ENCODE measurements at places on chromosomes 2 and 18.
A peak's percentile ranks its signal among the peaks of the same experiment; 100 is the strongest.

- no peak for DNase-seq
These were observed 470.7 kb upstream of the ZEB2 start for GRCh38 chr2:144990661-144991060.

- no peak for DNase-seq
These were observed 63.2 kb downstream of the ZEB2 start for GRCh38 chr2:144456680-144457079.

DNA sequence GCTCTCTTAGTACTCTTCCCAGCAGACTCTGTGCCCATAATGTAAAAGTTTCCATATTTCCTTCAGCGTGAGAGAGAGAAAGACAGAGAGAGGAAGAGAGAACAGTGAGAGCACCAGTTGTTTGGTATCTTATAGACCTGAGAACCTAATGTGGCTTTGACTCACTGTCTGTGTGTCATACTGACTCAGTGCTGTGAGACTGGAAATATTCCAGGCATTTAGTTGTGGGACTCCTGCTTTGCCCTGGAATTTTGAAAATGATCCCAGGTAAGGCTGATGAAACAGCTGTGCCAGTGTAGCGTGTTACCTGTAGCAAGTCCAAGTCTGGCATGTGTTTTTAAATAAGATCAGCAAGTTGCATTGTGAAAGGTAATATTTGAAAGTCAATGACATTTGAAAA is 87.9 kb upstream of the KCNH7 start:
- DNase-seq, result no peak

DNA sequence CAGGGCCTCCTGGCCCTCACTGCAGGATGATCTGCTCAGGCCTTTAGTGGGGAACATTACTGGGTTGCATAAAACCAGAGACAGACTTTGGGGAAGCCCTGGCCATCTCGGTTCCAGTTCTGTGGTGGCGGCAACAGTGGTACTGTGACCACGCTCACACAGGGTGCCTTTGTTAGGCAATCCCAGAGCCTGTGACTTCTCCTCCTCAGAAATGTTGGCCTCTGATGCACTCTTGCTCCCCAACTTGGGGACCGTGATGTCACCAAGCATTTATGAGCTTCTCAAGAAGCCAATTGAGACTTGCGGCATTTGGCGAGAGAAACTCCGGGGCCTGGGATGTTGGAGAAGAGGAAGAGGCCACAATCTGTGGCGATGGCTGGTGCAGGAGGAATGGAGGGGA is 80.9 kb upstream of the PKDCC start:
- no peak for DNase-seq

- peak; percentile 39 for DNase-seq
These were observed 743 bp downstream of the XPO1 start for GRCh38 chr2:61537277-61537949.

DNA sequence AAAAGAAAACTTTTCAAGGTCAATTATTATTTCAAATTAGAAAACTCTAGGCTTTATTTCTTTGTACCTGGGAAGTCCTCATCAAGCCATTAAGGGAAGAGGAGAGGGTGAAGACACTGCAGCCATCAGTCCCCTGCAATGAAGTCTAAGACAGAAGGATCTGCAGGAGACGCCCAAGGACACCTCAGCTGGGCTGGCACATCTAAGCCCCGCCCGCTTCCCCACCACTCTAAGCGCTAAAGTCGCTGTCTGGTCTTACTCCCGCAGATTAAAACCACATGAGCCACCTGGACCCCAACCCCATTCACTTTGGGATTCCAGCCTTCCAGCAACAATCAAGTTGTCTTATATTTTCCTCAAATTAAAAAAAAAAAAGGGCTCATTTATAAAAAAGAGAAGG is 104.4 kb downstream of the AFF3 start:
- no peak for DNase-seq

DNA sequence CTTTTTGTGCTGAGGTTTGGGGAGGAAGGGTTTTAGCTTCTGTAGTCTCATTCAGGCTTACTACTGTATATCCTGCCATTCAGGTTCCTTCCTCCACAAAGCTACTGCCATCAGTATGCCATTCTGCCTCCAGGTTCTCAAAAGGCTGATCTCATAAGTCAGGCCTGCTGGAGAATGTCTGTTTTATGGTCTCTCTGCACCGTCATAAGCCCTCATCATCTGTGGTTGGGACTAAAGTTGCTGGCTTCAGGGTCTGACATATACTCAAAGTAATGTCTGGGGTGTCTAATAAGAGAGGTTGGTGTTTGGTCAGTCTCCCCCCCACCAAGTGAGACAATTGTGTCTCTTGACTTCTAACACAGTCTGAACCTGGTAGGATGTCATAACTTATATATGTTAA is 36.2 kb upstream of the CCBE1 start:
- no peak for DNase-seq

DNA sequence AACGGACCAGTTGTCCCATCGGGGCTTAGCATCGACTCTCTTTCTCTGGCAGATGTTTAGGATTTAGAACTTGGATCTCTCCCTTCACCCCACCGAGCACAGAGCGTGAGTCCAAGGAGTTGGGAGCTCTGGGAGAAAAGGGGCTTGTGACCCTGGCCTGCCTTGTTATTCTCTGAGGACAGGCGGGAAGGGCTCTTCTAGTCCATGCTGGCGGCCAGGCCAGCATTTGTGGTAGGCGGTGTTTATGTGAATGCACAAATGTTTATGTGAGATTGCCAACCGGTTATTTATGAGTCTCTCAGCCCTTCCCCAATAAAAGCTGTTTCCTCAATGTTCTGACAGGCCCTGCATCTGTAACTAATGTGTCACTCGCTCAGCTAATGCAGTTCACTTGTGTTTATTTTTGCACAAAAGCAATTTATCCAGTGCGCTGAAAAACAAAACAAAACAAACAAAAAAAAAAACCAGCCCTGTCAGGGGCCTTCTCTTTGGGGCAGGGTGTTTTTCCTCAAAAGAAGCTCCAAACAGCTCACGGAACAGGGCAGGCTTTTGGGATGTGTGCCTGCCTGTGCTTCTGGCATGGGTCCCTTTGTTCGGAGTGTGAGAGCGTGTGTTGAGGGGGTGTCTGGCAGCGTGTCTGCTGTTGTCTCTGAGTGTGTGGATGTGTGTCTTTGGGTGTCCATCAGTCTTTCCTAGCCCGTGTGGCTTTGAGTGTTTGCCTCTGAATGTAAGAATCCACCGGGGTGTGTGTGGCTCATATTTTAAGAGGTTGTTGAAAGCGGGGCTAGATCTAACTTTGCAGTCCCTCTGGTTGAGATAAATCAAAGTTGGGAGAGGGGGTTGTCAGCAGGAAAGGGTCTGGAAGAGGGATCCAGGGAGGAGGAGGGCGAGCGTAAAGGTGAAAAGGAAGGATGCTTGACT is 52.8 kb upstream of the HAAO start:
- DNase-seq, result no peak

DNA sequence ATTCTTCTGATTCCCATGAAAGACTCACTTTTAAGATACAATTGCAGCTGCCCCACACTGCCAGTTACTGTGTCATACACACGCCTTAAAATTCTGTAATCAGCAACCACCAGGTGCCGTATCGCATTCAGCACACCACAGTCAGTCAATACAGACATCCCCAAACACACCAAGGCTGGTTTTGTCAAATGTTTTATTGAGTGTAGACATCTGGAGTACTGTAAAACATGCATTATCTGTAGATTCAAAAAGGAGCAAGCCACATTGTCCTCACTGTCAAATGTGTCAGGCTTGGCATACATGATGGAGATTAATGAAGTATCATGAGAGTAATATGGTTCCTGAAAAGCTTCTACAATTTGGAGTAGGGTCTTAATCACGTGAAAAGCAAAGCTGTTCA is 109.7 kb upstream of the SP3 start:
- no peak for DNase-seq

GRCh38 chr2:19865151-19865550 is 36.6 kb downstream of the TTC32 start:
- DNase-seq, result no peak

DNA sequence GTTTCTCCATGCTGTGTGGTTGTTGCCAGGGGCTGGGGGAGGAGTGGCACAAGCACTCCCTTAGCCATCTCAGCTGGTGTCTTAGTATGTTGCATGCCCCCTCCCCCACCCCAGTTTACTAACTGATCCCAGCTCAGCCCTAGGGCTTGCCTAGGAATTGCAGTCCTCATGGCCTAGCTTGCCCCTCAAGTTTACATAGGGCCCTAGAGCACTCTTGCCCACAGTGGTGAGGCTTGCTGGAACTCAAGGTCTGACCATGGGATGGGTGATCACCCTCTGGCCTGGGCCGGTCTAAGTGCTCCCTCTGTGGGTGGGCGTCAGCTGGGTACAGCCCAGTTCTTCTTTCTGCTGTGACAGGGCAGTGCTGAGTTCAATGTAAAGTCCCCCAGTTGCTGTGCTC is 156.1 kb upstream of the PIEZO2 start:
- DNase-seq, result no peak

DNA sequence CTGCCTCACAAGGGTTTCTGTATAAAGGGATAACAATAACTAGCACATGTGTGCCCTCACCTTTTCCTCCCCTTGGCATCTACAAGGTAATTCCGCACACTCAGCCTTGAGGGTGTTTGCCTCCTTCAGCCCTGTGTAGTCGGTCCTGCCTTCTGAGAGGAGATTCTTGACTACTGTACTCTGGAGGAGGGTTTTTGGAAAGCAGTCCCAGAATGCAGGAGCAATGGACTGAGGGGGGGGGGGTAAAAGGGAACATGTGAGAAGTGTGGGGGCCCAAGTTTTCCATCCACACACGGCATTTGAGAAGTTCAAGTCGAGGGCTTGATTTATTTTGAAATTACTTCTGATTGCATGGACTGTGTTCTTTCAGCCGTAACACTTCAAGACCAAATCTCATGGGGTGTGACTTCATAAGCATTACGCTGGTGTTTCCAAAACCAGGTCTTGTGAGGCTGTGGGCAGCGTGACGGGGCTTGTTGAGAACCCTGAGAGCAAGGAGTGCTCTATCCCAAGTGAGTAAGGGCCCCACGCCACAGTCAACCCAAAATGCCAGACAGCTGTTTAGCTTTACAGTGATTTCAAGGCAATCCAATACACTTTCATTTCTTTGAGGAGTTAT is 198.7 kb upstream of the MEIS1 start:
- no peak for DNase-seq

- DNase-seq, result no peak
These were observed 1.7 kb downstream of the SLC1A4 start for GRCh38 chr2:64990876-64991275.

DNA sequence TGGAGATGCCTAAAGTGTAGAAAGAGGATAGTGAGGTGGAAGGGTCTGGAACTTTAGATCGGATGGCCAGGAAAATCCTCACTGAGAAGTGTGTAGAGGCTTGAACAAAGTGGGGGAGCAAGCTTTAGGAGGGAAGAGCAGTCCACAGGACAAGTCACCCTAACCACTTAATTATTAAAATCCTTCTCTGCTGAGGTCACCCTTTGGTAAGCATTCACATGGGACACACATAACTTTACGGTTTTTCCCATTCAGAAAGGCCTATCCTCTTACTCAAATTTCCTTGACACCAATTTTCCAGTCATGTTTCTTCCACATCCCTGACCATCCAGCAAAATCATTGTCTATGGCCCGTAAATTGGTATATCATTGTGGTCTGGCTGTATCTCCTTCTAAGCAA is 31.0 kb upstream of the ZEB2 start:
- DNase-seq, result no peak

GRCh38 chr18:27808683-27809082 is 368.2 kb downstream of the CDH2 start:
- no peak for DNase-seq

GRCh38 chr2:222296911-222297599 is 1.7 kb downstream of the PAX3 start:
- DNase-seq, result no peak

DNA sequence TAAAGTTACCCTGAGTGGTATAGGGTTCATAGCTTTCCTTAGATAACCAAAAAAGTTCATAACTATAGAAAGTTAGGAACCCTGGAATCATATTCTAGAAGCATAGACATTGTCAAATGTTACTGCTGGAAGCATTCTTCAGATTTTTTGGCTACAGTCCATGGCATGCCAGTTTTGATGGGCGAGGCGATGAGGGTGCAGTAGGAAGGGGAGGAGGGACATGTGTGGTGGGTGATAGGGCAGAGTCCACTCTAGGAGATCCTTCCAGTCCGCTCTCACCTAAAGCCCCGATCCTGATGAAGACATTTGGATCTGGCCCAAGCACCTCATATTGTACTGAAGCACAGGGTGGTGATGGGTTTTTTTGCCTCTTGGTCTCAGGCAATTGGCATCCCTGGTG is 91.8 kb downstream of the HRH4 start:
- no peak for DNase-seq

DNA sequence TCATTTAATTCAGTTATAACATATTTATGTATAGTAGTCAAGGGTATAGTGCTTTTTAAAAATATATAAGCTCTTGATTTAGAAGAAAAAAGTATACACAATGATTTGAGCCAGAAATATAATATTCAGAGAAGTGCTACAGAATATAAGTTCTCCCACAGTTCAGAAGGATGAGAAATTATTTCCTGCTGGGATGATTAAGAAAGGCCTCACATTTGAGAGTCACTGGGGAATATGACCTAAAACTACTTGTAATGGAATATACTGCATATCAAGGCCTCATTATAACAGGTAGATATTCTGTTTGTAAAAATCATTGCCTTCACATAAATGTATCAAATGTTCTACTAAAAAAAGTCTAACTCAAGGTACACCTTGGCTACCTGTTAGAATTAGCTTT is 203.5 kb downstream of the MBD2 start:
- DNase-seq, result no peak

- no peak for DNase-seq
These were observed 31.0 kb downstream of the CCDC68 start for GRCh38 chr18:54928236-54928635.

- no peak for DNase-seq
These were observed 18.6 kb downstream of the CYP27C1 start for GRCh38 chr2:127201452-127201851.

DNA sequence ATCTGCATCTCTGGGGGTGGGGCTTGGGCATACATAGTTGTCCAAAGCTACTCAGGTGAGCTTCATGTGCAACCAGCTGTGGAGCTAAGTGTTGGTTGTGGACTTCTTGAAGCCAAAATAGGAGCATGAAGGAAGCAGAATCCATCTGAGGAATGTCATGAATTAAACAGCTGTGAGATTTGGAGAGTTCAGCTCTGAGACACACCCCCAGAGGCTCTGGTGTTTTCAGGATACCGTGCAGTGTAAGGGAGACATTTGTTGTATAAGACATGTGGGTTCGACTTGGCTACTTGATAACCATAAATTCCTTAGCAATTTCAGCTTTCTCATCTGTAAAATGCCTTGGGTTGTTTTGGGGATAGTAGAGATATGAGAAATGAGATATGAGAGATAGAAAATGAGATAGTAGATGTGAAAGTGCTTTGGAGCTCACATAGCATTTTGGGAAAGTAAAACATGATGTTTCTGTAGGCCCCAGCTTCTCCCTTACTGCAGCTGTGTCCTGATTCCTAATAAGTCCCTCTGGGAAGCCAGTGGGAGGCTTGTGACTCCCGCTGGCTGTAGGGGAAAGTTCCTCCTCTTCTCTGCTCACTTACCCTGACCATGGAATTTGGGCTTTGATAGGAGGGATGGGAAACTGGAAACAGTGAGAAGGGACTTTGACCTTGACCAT is 50.0 kb downstream of the DPYSL5 start:
- DNase-seq, result no peak

All from activated T-helper 1 cell treated with anti-CD3 and anti-CD28 coated beads, Interleukin-2, amount 50 U/mL, for 16 hours (primary cell).